ENCODE measurements at places on chromosomes 2 and 18. TPM values are rescaled to one million over a fixed set of nuclear protein-coding genes. Genes with fewer than 3 reads are reported as not detected.

Gene INHBB
- total RNA-seq, result 3.9 TPM

Gene MYCN
- 4.2 TPM for total RNA-seq

Gene MRPS9
- 24.8 TPM for total RNA-seq

Gene CD8B2
- 1.2 TPM for total RNA-seq

Gene RANBP2
- total RNA-seq, result 84.1 TPM

Gene CELF4
- 265 TPM for total RNA-seq

Gene TRIM54
- 6.8 TPM for total RNA-seq

Gene WNT6
- 0.66 TPM for total RNA-seq

Gene GCG
- total RNA-seq, result not detected

Gene ATAD2B
- total RNA-seq, result 20.7 TPM

Gene COL4A4
- total RNA-seq, result 1.4 TPM

Gene MARCO
- total RNA-seq, result 1.4 TPM

Gene SLC30A3
- 65.7 TPM for total RNA-seq

Gene RPRM
- total RNA-seq, result 17.1 TPM

Gene DYSF
- 26.3 TPM for total RNA-seq

Gene ALPG
- not detected for total RNA-seq

Gene DPY30
- 63.2 TPM for total RNA-seq

Gene LRPPRC
- total RNA-seq, result 95.4 TPM

Gene SLC35G4
- not detected for total RNA-seq

Gene TXNL1
- total RNA-seq, result 101 TPM

Gene HOXD13
- not detected for total RNA-seq

Gene TPRKB
- total RNA-seq, result 20.2 TPM

Gene GPR39
- 1.6 TPM for total RNA-seq

Gene LYPD1
- total RNA-seq, result 12.2 TPM

Gene TCF7L1
- 4.3 TPM for total RNA-seq

Gene MROH2A
- not detected for total RNA-seq

Gene LCT
- not detected for total RNA-seq

Gene UGT1A3
- not detected for total RNA-seq

Gene ZNF516
- 26.2 TPM for total RNA-seq

Gene DGKD
- 51.1 TPM for total RNA-seq

Gene MTCL1
- total RNA-seq, result 83.7 TPM

Gene PKP4
- total RNA-seq, result 277 TPM

Gene GPR45
- total RNA-seq, result 3.0 TPM

Gene MPP4
- 1.1 TPM for total RNA-seq

Gene ADGRF3
- total RNA-seq, result 0.60 TPM

Gene GREB1
- total RNA-seq, result 40.0 TPM

Gene UNC50
- total RNA-seq, result 45.6 TPM

Gene TANC1
- 21.9 TPM for total RNA-seq

Gene RBKS
- total RNA-seq, result 3.5 TPM

Gene ZBTB14
- 13.8 TPM for total RNA-seq

Gene ASB1
- 57.0 TPM for total RNA-seq

Gene FAP
- total RNA-seq, result 12.5 TPM

Gene RAB31
- 80.1 TPM for total RNA-seq

Gene CHRNA1
- total RNA-seq, result 0.78 TPM

Gene UGT1A9
- total RNA-seq, result not detected

Gene RAB17
- total RNA-seq, result 1.4 TPM

Gene NEU2
- total RNA-seq, result not detected

Gene C2orf80
- total RNA-seq, result 40.9 TPM

Gene TANK
- 51.3 TPM for total RNA-seq

Gene PXDN
- 11.7 TPM for total RNA-seq

Gene NT5DC4
- not detected for total RNA-seq

Gene MTA3
- total RNA-seq, result 78.0 TPM

Gene AFG3L2
- 31.6 TPM for total RNA-seq
